Activated T-helper 1 cell treated with anti-CD3 and anti-CD28 coated beads, Interleukin-12 subunit alpha, Interleukin-12 subunit beta, Interleukin-2, Interleukin-4 antibody, amounts not matched to agents 30 ng/mL and 10 ng/mL and 1 ng/mL, durations not matched to agents 14 hours and 24 hours and 36 hours (primary cell): ENCODE measurements at places on chromosomes 2 and 18. TPM values are rescaled to one million over a fixed set of nuclear protein-coding genes. Genes with fewer than 3 reads are reported as not detected.

The DSC3 gene
- not detected in 2 replicates for total RNA-seq

GRCh38 chr2:168545439-168546082, 89.5 kb downstream of the CERS6 start:
- no peak for DNase-seq

The UGT1A5 gene
- total RNA-seq: not detected in 2 replicates

The FEV gene
- not detected in 2 replicates for total RNA-seq

The CRACDL gene
- total RNA-seq: 0.13 and 0.32 TPM in 2 replicates

The PJVK gene
- 1.1 and 2.5 TPM in 2 replicates for total RNA-seq

- DNase-seq: no peak
Observed at GRCh38 chr2:54866179-54866578, 142.7 kb downstream of the EML6 start.
